ENCODE measurements at places on chromosomes 3 and 15. TPM values are rescaled to one million over a fixed set of nuclear protein-coding genes. Genes with fewer than 3 reads are reported as not detected.

ACTRT3 gene
- 2.9 TPM for total RNA-seq

BSN gene
- total RNA-seq: 0.08 TPM

HESX1 gene
- not detected for total RNA-seq

AP3B2 gene
- total RNA-seq: 0.45 TPM

SCAANT1 gene
- total RNA-seq: not detected

Measured in A549 treated with ZK216348 at 1 μM for 4 hours (cell line).